GM23338 (cell line): ENCODE measurements at places on chromosomes 11 and 22. TPM values are rescaled to one million over a fixed set of nuclear protein-coding genes. Genes with fewer than 3 reads are reported as not detected.

GRCh38 chr22:45538281-45538680 is 35.6 kb downstream of the FBLN1 start:
- H3K27me3 ChIP-seq: no peaks in the 10 kb centered on the region
- peaks cover 21% of the 10 kb centered on the region for H3K36me3 ChIP-seq
- no peak overlapping the region for H3K27ac ChIP-seq
- no peak overlapping the region for H3K4me3 ChIP-seq

- no peaks in the 10 kb centered on the region for H3K27me3 ChIP-seq
- H3K36me3 ChIP-seq: no peaks in the 10 kb centered on the region
- no peak for DNase-seq
- H3K4me3 ChIP-seq: no peak overlapping the region
- no peaks in the 10 kb centered on the region; the same call in 1 of the 2 replicates for H3K4me1 ChIP-seq
- H3K27ac ChIP-seq: no peak overlapping the region
These were observed 38.7 kb upstream of the TSKU start for GRCh38 chr11:76744186-76745043.

DNA sequence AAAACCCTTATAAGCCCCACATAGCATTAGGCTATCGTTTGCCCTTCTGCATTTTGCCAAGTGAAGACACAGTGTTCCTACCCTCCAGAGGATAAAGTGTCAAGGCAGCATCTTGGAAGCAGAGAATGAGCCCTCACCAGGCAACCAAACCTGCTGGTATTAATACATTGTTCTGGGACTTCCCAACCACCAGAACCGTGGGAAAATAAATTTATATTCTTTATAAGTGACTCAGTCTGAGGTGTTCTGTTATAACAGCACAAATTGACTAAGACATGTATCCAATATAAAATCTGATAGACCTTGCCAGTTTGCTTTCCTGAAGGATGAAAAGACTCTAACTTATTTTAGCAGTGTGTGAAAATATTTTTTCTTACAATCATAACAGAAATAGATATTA is 792.5 kb upstream of the LRRC4C start:
- H3K27ac ChIP-seq: no peak overlapping the region
- no peaks in the 10 kb centered on the region for H3K27me3 ChIP-seq
- DNase-seq: no peak
- no peaks in the 10 kb centered on the region; the same call in 1 of the 2 replicates for H3K36me3 ChIP-seq
- no peak overlapping the region for H3K4me3 ChIP-seq

THY1 gene
- 515 and 597 TPM in 2 replicates for total RNA-seq

ARHGEF17 gene
- 11.0 and 15.0 TPM in 2 replicates for total RNA-seq

MS4A5 gene
- total RNA-seq: not detected in 2 replicates
